ENCODE measurements at places on chromosomes 7 and 10.

- no peak for DNase-seq
These were observed 466.0 kb downstream of the KIF20B start for GRCh38 chr10:90167174-90168064.

GRCh38 chr10:17143055-17143690 is 13.6 kb upstream of the CUBN start:
- no peak for DNase-seq

DNA sequence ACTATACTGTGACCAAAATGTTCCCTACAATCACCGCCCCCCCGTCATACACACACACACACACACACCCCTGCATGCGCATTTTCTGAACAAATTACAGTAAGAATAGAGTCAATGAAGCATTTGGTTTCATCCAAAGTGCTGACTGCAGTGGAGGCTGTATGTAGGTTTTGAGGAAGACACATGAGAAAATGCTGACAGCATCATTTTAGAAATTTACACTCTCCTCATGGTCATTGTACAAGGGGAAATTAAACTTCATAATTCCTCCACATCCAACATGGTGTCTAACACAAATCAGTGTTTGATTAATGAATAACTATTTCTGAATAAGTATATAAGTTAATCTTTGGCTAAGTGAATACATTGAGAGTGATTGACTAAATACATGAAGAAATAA is 1126.8 kb upstream of the PHF14 start:
- no peak for DNase-seq

DNA sequence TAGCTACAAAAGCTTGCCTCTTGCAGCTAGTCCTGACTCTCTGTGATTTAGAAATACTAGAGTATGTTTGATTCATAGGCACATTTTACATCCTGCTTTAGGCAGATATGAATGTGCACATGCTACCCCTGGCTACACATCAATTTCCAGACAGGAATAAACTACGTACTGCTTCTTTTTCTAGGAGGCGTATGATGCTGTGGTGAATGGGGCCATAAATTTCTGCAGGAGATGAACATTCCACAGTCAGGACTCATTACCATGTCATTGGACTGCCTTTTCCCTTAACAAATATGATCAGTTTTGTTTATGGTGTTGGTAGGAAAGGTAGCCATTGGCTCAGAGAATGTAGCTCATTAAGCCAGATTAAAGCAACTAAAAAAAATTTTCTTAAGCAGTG is 50.1 kb upstream of the IFRD1 start:
- no peak for DNase-seq

- DNase-seq = no peak
These were observed 75.8 kb downstream of the JAZF1 start for GRCh38 chr7:28104811-28105210.

DNA sequence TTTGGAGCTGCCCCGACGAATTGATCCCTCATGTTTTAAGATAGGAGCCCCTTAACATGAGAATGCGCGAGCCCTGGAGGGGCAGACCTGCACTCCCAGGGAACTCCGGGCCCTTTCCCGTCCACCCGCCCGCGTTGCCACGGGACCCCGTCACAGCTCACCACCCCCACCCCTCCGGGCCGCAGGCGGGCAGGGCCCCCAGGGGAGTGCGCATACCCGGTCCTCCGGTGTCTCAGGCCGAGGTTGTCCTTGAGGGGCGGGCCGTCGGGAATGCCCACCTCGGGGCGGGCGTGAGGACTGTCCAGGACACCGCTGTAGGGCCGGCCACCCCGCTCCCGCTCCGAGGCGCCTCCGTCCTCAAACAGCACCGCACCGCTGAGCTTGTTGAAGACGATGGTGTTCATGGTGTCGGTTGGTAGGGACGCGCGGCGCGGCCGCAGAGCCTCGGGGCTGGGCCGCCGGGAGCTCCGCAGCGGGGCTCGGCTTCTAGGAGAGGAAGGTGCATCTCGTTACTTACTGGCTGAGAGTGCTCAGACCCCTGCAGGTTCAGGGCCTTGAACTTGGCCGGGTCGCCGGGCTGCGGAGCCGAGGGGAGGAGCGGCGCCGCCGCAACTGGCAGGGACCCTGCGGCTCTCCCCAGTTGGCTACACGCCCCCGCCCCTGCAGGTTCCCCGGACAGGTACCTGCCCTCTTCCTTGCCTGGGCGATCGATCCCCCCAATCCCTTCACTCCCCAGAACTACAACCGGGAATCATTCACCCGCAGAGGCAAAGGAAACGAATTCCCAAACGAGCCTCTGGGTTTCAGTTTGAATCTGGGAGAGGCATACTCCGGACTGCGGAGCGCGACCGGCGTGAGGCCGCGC is 2.4 kb downstream of the MKX start:
- no peak for DNase-seq

- no peak for DNase-seq
These were observed 67.3 kb downstream of the DIP2C start for GRCh38 chr10:621981-622740.

- DNase-seq = no peak
These were observed 106.9 kb upstream of the C7orf33 start for GRCh38 chr7:148483515-148484308.

GRCh38 chr10:11586170-11586569 is 25.3 kb downstream of the USP6NL start:
- DNase-seq = no peak

- DNase-seq = no peak
These were observed 20.7 kb upstream of the SRGN start for GRCh38 chr10:69067189-69067588.

DNA sequence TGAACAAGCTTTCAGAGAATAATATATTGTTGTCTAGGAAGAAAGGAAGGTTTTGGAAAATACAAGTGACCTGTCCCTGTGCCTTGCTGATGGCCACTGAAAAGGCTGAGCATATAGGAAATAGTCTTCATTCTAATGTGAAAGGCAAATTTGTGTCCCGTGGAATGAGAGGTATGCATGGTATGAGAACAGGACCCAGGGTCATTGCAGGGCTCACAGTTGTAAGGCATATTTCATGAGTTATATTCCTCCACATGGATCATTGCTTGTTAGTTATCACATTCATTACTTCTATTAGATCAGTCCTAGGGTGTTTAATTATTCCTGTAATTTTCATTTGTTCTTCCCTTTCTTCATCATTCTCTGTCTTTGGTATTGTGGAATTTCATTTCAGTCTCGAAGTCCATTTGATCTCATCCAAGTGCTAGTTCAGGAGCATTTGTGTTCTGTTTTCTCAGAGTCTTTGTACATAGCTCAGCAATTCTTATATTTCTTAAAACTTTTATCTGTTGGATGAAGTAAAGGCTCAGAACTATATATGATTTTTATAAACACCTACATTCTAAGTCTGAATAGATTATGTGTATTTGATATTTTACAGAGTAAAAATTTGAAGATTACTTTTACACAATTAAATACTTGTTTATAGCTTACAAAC is 39.4 kb upstream of the ARHGAP21 start:
- no peak for DNase-seq

- no peak for DNase-seq
These were observed 228.0 kb downstream of the RAB11FIP2 start for GRCh38 chr10:117818721-117819120.

GRCh38 chr10:60031664-60032063 is 125.3 kb upstream of the CCDC6 start:
- DNase-seq = no peak

GRCh38 chr10:128907155-128907941 is 559.7 kb upstream of the MGMT start:
- no peak for DNase-seq

GRCh38 chr10:72107325-72108003 is 19.1 kb upstream of the SPOCK2 start:
- DNase-seq = no peak

GRCh38 chr7:46871516-46871915 is 710.4 kb downstream of the TNS3 start:
- no peak for DNase-seq
